Sigmoid colon (tissue), 7 donors: ENCODE measurements at places on chromosomes 11 and 22. TPM values are rescaled to one million over a fixed set of nuclear protein-coding genes. Genes with fewer than 3 reads are reported as not detected.

The ST14 gene
- total RNA-seq = 3.9 TPM

- no peak for DNase-seq
These were observed 15.4 kb downstream of the GGA1 start for GRCh38 chr22:37624017-37624365.

DNA sequence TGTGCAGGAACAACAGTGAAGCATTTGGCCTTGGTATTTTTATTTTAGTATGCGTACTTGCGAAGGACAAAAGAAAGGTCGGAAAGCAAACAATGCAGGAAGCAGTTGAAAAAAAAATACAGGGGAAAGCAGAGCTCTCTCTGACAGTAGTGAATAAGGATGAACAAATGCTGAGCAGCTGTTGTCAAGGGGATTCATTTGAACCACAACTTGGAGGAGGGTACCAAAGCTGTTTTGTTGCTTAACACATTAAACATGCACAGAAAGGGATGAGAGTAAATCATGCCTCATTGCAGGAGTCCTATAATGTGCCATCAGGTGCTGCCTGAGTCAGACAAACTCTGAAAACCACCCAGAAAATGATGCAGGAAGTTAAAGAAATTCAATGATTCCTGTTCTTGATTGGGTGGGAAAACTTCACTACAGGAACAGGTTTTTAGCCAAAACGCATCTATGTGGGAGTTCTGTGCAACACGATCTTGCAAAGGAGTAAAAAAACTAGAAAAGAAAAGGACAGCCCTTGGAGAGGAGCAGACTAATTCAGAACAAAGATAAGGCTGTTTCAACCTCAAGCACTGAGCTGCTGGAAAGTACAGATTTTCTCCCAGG lies 2113.5 kb downstream of the LRRC4C start:
- DNase-seq = no peak

The SLC22A8 gene
- total RNA-seq = not detected

The OR10D3 gene
- not detected for total RNA-seq

DNA sequence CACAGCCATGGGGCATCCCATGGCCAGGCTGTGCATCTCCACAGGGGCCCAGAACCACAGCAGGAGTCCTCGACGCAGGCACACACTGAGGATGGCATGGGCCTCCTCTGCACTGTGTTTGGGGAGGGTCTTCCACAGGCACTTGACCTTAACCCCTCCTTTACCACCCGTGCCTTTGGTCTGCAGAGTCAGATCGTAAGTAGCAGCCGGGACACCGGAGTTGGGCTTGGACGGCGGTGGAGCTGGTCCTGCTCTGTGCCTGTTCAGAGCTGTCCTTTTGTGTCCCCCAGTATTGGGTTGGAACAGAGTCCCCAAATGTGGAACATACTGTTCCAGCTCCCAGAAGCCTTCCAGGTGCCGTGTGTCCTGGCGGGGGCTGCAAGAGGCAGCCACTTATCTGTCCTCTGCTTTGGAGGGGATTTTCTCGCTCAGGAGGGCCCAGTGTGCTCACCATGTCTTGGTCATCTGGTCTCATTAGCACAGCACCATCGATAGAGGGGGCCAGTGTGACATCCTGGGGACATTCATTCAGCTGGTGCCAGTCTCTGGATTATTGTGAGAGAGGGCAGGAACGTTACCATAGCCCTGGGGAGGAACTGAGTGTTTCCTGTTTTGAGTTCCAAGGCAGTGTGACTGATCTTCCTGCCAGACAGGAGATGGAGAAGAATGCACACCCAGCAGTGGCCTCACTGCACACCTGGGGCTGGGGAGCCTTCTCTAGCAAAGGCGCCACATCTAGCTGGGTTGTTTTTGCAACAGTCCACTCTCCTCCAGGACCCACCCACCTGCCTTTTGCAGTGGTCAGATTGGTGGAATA lies 12.4 kb downstream of the CRELD2 start:
- DNase-seq = no peak

The PICALM gene
- 236 TPM for total RNA-seq

GRCh38 chr11:22703040-22703439 lies 36.6 kb downstream of the GAS2 start:
- DNase-seq = no peak

DNA sequence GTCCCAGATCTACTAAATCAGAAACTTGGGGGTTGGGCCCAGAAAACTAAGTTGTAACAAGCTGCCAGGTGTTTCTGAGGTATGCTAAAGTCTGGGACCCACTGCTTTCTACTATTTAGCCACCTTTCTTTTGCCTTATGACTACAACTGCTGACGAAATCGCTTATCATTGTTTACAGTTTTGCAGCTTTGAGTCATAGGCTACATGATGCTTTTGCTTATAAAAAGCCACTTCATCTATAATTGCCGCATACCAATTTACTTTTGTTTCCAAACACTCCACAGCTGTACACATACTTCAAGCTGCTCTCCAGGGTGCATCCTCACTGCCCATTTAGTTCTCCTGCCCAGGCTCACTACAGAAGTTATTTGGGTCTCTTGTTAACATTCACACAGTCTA lies 144.7 kb downstream of the ENTHD1 start:
- DNase-seq = no peak

GRCh38 chr11:64290352-64291261 lies 495 bp upstream of the KCNK4 start:
- DNase-seq = no peak

GRCh38 chr11:103907548-103908455 lies 128.6 kb upstream of the DDI1 start:
- DNase-seq = no peak

GRCh38 chr11:85483861-85484260 lies 143.3 kb downstream of the DLG2 start:
- no peak for DNase-seq

DNA sequence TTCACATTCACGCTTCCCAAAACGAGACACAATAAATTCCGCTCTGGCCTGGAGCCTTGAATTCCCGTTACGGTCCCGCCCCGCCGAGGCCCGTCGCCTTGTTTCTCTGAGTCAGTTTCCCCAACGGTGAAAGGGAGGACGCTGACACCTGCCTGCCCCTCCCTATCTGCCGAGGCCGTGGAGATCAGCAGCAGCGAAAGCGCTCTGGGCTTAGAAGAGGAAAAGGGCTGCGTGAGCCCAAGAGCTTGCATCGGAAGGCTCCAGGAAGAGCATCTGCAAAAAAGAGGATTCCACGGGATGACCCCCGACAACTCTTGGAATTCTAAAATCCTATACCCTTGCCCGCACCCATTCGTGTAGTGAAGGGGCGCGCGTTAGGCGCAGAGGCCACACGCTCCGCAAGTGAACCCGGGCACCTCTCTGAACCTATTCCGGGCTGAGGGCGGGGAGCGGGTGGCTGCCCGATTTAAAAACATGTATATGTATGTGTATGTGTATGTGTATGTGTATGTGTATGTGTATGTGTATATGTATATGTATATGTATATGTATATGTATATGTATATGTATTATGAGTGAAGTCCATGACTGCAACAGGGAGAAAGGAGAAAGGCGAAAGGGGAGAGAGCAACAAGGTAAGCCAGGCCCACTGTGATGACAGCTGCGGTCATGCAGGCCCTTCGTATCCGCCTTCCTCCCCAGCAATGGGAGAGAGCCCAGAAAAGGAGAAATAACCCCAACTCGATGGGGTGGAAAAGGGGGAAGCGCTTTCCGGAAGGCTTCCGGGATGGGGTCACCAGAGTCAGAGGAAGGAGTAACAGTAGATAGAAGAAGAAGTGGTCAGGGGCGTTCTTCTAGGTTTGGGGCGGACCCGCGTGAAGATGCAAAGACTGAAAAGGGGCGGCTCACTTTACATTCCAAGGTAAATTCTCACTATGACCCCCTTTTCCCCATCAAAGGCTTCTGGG lies 948 bp upstream of the MRTFA start:
- peak; percentile 77 for DNase-seq

- DNase-seq = peak; percentile 75
These were observed 34.7 kb upstream of the SEPTIN5 start for GRCh38 chr22:19679522-19680101.

The RFPL2 gene
- not detected for total RNA-seq

- DNase-seq = no peak
These were observed 11.6 kb upstream of the ALKBH3 start for GRCh38 chr11:43868852-43869567.

DNA sequence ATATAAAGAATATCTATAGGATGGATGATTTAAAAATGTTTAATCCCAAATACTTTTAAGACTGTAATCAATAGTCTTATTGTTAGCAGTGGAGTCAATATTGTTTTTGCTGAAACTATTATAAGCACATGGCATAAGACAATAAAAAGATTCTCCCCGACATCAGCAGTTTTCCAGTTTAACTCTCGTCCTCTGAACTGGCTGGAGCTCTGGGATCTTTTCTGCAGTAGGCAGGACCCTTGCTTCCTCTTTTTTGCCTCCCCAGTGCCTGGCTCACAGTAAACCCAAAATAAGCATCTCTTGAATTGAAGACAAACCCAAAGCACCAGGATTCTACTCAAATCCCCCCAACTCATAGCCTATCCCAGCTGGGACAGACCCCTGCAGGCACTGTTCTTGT lies 32.9 kb downstream of the KCNJ1 start:
- DNase-seq = no peak

GRCh38 chr11:16812274-16812673 lies 73.8 kb downstream of the C11orf58 start:
- DNase-seq = peak; percentile 24

DNA sequence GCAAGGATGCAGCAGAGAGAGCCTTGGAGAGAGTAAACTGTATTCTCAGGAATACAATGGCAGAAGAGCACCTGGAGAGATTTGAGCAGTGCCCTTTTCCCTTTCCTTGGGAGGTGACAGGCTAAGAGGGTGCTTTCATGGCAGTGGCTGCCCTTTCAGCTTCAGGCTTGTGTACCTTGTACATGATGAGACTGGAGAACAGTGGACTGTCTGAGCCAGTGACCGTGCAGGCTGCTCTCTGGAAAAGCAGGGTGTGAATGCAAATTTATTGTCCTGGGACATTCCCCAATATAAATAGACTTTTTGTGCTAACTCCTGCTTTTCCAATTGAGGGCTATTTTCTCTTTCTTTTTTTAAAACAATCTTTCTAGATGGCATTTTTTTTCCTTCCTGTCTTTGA lies 99.3 kb downstream of the TRIM44 start:
- DNase-seq = no peak

GRCh38 chr11:15159085-15159484 lies 44.4 kb downstream of the INSC start:
- DNase-seq = no peak

- DNase-seq = no peak
These were observed 295.6 kb downstream of the NTM start for GRCh38 chr11:131666006-131666405.

GRCh38 chr22:39926753-39927152 lies 25.9 kb downstream of the GRAP2 start:
- no peak for DNase-seq

GRCh38 chr11:8289492-8289918 lies 25.8 kb upstream of the LMO1 start:
- peak; percentile 26 for DNase-seq

The PAX6 gene
- not detected for total RNA-seq

The ROM1 gene
- total RNA-seq = 5.3 TPM

DNA sequence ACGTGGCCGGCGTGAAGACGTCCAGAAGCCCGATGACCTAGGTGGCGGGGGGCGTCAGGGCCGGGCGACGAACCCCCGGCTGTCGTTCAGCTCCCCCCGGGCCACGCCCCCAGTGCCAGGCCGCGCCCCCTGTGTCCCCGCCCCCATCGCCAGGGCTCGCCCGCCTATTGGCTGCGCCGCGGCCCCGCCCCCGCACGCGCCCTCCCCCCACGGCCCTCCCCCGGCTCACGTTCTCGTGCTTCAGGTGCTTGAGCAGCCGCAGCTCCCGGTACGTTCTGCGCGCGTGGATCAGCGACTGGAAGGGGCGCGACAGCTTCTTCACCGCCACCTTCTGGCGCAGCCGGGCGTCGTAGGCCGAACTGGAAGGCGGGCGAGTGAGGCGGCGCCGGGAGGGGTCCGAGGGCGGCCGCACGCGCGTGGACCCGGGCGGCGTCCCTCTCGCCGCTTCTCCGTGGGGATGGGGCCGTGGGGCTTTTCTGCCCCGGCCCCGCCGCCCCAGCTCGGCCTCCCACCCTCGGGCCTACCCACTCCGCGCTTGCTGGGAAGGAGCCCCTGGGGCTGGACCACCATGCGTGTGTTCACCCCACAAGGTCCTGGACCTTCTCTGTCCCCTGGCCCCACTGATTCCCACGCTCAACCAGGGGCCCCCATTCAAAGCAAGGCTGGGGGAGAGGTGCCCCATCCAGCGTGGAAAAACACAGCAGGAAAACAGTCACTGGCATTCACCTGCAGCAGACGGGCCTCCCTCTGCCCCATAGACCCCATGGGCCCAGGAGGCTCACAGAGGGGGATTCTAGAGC lies 2.4 kb downstream of the MAPK11 start:
- peak; percentile 82 for DNase-seq

DNA sequence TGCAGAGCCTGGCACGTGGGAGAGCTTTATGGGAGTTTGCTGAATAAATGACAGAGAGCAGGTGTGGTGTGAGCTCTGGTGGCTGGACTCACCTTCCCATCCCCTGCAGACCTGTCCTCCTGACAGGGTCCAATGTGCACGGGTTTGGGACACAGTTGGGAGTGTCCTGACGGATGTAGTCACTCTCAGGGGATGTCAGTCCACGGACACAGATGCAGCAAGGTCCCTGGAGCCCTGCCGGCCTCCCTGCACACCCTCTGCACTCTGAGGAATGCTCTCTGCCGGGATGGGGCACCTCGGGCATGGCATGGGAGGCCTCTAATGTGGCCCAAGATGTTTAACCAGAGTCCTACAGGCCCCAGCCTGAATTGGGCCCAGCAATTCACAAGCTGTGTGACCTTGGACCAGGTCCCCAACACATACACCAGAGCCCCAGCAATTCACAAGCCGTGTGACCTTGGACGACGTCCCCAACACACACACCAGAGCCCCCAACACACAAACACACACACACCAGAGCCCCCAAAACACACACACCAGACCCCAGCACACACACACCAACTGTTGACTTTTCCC lies 30.0 kb upstream of the RFPL3 start:
- DNase-seq = no peak

DNA sequence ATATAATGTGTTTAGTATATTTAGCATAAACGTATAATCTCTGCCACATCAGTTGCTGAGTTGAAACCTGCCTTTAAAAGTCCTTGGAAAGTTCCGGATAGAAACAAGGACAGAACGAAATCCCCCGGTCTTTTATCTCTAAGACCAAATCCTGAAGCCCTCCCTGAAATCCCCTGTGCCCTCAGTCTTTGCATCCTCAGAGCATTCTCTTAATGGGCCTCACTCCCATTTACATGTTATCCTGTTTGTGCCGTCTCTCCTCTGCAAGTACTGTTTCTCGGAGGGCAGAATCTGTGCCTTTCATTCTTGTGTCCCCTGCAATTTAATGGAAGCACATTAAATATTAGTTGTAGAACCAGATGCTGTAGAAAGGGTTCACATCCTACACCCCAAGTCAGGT lies 56.0 kb downstream of the ZNRF3 start:
- DNase-seq = no peak

- DNase-seq = no peak
These were observed 344.7 kb upstream of the NCAM1 start for GRCh38 chr11:112616327-112617097.

The ANKK1 gene
- not detected for total RNA-seq

GRCh38 chr22:50694099-50694605 lies 21.5 kb downstream of the SHANK3 start:
- DNase-seq = no peak

The DEUP1 gene
- not detected for total RNA-seq
